ENCODE measurements at places on chromosomes 1 and 21.

DNA sequence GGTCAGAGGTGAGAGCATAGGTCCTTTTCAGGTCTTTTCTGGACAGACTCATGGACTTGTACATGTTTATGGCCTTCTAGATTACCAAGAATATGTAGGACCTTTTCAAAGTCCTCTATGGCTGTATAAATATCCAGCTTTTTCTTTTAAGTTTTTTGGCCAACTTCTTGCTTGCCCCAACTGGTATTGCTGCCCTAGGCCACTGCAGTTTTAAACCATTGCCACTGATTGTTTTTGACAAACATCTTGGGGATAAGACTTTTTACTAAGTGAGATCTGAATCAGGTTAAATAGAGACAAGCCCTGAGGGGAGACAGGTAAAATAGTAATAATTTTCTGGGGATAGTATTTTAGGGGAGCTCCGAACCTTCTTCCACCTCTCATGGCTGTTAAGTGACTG, 14.8 kb upstream of the DDR2 start:
- no peak for DNase-seq

DNA sequence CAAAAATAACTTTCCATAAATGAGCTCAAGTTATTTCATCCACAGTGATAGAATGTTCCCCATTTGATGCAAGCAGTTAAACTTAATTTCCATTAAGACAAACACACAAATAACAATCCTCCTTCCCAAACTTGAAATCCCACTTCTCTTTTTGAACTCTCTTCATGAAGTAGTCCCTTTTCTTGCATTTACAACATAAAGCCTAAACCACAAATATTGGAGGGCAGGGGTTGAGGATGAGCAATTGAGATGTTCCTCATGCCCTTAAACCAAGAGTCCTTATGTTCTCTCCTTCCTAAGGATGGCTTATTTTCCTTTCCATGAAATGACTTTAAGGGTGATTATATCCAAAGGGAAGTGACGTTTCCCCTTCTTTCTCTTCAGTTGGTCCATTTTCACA, 228.8 kb downstream of the DISC1 start:
- DNase-seq: no peak

DNA sequence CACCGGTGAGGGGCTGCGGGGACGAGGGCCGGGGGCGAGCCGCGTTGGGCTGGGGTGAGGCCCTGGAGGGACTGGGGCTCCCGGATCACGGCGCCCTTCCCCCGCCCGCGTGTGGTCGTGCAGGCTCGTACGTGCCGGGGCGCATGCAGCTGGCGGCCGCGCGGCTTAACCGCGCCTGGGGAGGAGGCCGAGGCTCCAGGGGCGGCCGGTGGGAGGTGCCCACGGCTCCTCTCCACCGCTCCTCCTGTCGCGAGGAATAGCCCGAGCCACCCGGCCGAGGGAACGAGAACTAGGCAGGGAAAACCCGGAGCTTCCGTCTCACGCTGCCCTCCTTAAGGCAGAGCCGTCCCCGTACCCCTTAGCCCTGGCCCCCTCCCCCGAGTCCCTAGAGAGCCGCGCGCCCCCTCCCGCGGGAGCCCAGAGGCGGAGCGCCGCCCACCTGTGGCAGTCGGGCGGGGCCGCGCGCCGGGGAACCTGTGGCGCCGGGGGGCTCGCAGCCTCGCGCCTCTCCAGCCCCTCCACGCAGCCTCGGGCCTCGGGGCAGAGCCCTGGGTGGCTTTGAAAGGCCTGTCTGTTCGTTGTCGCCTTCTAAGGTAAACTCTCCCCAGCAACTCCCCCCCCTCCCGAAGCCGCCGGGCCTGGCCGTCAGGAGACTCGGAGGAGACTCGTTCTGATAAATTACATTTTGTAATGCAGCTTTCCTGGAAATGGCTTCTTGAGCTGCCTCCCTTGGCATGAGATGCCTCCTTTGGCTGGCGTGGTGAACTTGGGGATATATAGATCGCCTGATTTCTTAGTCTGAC, 746 bp downstream of the AK4 start:
- peak; percentile 45 for DNase-seq

DNA sequence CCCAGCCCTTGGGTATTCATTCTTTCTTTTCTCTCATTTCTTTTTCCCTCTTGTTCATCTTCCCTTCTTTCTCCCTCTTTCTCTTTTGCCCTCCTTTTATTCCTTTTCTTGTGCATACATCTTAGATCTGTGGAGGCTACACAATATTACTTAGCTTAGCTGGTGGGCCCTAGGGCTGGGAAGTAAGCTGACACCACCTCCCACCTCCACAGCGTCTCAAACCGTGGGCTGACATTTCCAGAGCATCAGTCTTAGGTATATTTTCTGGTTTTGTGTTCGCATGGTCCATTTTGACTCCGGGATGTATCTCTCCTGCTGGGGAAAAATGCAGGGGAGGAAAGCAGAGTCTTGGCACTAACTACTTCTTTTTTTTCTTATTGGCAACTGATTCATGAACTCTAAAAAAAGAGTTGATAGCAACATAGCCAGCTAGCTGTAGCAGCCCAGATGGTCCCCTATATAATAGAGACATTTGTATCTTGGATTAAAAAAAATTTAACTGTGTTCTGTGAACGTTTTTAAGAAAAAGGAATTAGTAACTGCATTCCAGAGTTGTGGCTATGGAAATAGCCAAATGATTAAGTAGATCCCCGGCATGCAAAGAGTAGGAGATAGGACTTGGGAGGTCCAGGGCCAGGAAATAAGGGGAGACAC, 15.5 kb downstream of the CNIH3 start:
- DNase-seq: no peak

DNA sequence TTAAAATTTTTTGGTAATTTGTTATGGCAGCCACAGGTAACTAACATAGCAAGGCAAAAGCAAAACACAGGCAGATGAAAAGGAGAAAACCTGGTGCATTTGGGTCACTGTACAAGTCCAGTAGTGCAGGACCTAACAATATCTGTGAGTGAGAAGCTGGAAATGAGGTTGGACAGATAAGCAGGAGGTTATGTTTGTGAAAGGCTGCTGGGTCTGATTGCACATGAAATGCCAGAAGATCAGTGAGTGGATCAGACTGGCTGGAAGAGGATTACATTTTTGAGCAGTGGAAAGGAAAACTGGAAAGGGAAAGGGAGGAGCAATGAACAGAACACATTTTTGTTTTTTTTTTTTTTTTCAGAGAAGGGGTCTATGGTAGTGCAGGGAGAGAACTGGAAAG, 73.6 kb downstream of the CYYR1 start:
- no peak for DNase-seq

DNA sequence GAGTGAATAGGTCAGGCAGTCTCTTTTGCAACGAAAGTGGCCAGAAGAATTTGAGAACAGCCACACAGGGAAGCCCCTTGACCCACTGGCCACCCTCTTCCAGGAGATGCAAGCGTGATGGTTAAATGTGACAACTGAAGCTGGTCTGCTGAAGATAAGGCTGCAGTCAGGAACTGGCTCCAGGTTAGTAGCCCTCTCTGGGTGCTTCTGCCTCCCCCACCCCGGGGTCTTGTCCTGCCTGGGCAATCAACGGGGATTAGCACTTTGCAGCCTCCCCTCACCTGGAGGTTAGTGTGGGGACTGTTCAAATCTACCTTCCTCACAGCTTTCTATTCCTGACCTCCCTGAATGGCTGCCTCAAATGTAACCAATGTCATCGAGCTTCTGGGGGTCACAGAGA, 125.9 kb downstream of the PLXNA2 start:
- no peak for DNase-seq

DNA sequence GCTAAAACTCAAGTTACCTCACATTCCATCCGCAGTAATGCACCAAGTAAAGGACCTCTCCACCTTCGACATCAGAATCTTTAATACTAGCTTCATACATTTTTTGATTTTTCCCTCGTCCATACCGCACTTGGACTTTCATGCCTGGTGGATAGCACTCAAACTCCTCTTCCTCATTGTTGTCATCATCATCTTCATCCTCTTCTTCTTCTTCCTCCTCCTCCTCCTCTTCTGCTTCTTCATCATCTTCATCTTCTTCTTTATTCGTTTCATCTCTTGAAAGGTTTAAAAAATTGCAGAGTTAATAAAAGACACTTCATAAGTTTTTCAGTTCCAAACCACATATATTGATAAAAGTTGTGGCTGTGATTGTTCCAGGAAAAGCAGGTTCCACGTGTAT, 52.7 kb upstream of the RBM34 start:
- DNase-seq: no peak

DNA sequence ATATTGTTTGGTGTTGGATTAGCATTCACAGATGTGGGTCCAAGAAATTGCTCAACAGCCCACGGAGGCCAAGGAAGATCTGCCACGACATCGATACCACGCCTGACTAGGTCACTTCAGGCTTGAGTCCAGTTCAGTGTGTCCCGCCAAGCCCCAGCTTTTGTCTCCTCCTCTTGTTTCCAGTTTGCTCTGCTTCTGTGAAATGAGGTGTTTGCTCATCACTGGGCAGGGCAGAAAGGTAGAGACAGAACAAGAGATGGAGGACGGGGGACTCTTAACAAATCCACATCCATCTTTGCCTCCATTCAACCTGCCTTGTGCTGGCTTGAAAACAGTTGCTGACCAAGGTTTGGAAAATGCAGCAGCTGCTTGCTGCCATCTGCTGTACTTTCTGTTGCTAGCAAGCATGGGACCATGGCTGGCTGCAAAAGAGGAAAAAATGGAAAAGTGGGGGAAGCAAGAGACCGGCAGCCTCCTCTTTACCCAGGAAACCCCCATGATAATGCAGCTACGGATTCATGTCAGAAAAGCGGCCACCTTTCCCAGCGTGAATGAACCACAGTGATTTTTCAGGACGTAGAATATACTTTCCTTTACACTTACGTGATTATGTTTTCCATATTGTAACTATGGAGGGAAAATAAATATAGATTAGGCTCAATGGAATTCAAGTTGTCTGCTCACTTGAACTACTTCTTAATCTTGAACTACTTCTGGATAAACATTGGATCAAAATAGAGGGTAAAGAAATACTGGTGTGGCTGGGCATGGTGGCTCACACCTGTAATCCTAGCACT, 80.2 kb upstream of the GREM2 start:
- DNase-seq: no peak

GRCh38 chr1:89460325-89460724, 64.3 kb upstream of the LRRC8B start:
- no peak for DNase-seq

- DNase-seq: no peak
Observed at GRCh38 chr1:116765962-116766361, 11.7 kb downstream of the CD2 start.

DNA sequence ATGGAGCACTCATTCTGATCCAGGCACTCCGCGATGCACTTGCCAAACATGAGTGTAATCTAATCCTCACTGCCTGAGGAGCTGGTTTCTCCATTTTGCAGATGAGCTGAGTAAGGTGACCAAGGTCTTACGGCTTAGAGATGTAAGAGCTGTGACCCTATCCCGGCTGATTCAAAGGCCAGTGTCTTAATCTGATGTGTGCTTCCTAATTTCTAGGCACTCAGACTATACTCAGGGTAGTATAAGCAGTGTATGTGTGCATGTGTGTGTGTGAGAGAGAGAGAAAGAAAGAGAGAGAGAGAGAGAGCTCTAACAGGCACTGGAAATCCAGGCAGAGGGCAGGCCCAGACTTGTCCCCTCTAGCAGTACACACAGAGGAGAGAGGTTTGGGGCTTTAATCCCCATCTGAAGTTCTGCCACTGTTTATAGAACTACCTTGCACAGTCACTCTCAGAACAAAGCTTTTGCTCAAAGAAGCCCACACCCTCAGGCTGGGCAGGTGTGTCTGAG, 188.2 kb downstream of the ZBTB18 start:
- DNase-seq: peak; percentile 16

GRCh38 chr1:246647113-246647512, 77.1 kb upstream of the SCCPDH start:
- no peak for DNase-seq

DNA sequence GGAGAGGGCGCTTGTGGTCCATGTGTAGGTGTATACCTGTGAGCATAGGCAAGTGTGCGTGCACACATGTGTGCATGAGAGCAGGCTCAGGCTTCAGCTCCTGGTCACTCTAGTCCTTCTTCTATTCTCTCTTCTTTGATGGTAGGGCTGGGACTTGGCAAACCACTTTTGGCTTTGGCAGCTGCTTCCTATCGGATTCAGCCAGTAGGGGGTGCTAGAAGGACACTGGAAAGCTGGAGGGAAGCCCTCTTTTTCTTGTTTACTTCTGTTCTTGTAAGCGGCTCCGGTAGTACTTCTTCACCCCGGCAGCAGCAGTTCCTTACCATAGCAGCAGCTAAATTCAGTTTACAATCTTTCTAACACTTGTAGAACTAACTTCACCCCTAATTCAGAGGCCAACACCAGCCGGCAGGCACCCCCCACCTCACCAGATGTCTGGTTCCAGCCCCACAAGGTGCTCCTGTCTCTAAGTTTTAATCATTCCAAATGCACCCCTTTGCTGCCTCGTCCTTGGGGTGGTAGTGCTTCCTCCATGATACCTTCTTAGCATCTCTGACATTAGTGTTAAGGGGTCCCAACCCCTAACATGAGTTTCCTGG, 25.1 kb downstream of the NENF start:
- DNase-seq: no peak

GRCh38 chr1:3061981-3062615, 6.9 kb upstream of the PRDM16 start:
- DNase-seq: no peak

DNA sequence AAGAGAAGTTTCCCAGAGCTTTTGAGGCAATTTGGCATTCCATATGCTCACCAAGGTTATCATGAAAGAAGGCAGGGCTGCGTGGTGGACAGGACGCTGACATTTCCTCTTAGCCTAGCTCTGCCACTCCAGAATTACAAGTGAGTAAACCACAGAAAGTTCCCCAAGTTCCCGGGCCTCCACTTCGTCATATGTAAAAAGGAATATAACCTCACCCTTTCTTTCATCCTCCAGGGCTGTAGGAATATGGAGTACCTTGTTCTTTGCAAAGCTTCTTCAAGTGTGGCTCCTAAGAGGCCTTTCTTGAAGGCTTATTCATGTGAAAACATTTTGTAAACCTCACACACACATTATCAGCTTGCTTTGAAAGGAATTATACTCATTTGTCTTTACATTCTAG, 210.2 kb downstream of the GREM2 start:
- no peak for DNase-seq

GRCh38 chr1:36160949-36161485, 5.1 kb downstream of the MAP7D1 start:
- DNase-seq: no peak

- no peak for DNase-seq
Observed at GRCh38 chr1:5664081-5664768, 328.0 kb downstream of the NPHP4 start.

GRCh38 chr1:111648806-111649205, 29.2 kb downstream of the RAP1A start:
- no peak for DNase-seq

GRCh38 chr21:36729310-36729970, 30.5 kb downstream of the SIM2 start:
- DNase-seq: no peak

- DNase-seq: no peak
Observed at GRCh38 chr1:201468501-201468843, 516 bp downstream of the PHLDA3 start.

- no peak for DNase-seq
Observed at GRCh38 chr21:15754640-15755039, 24.9 kb downstream of the USP25 start.

GRCh38 chr1:173666646-173667045, 3.0 kb downstream of the ANKRD45 start:
- no peak for DNase-seq
